ENCODE measurements at places on chromosomes 11 and 22.

GRCh38 chr11:44559207-44559939, 6.1 kb upstream of the CD82 start:
- no peak for DNase-seq

GRCh38 chr11:32472226-32472625, 36.9 kb upstream of the WT1 start:
- no peak for DNase-seq

GRCh38 chr11:59368238-59369022, 9.7 kb downstream of the OR5AN1 start:
- no peak for DNase-seq

DNA sequence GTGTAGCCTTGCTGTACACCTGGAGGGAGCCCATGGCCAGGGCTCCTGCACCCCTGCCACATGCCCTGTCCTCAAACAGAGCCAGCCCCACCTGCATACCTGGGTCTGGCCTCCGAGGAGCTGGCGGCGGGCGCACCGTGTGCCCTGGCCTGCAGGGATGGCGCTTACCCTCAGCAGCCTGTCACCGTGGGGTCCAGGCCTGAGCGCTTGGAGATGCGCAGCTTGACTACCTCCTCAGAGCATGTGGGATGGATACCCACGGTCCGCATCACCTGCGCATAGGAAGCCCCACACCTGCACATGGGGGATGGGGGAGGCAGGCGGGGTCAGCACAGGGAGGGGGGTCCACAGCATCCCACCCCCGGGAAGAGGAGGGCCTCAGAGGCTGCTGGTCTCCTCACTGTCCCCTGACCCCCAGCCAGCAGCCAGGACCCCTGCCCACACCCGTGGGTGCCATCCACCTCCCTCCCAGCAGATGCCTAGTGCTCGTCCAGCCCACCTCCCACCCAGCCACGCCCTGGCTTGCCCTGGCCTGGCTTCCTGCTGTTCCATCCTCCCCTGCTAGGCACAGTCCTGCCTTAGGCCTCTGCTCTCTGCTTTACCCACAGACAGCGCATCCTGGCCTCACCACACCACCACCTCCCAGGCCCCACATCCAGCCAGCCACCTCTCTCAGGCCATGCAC, 22.4 kb upstream of the GNB1L start:
- no peak for DNase-seq

DNA sequence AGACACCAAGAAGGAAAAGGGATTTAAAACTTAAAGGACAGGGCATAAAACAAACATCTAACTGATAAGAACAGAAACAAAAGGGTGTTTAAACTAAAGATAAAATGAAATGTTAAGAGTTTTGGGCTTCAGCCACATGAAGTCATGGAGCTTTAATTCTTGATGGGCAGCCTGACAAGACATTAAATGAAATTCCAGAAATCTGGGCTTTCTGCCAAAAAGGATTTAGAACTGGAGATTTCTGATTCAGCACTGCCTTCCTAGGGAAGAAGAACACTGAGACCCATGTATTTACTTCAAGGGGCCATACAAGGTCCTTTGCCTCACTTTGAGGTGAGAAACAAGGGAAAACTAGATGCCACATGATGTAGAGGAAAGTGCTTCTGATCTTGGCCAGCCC, 355.9 kb upstream of the RAG2 start:
- no peak for DNase-seq

DNA sequence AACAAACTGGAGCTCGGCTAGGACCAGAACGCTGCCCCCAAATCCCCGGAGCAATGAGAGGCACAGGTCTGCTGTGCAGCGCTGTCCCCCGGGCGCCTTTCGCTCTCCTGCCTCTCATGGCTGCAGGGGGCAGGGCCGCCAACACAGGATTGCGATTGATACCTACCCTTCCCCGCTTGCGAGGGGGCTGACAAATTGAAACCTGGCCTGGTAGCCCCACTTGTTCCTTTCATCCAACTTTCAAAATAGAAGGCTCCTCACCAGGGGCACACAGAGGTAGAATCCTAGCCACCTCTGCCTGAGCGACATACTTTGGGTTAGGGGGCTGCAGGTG, 642 bp upstream of the CASTOR1 start:
- DNase-seq = no peak

DNA sequence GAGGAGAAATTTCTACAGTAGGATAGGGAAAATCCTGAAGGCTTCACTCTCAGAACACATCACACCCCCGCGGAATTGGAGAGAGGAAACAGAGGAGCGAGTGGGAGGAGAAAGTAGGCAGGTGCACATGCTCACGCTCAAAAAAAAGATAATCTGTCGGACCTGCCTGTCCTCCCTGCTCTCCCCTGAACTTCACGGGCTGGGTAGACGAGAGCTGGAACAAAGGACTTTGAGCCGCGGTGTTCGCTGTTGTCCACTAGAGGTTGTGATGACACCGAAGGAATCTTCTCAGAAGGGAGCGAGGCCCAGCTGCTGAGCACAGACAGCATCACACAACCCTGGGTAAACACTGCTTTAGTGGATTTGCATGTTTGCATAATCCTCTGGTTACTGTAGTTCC, 5.0 kb downstream of the SEZ6L start:
- no peak for DNase-seq

- peak; percentile 7 for DNase-seq
These were observed 75.2 kb upstream of the TP53I11 start for GRCh38 chr11:45025716-45026492.

DNA sequence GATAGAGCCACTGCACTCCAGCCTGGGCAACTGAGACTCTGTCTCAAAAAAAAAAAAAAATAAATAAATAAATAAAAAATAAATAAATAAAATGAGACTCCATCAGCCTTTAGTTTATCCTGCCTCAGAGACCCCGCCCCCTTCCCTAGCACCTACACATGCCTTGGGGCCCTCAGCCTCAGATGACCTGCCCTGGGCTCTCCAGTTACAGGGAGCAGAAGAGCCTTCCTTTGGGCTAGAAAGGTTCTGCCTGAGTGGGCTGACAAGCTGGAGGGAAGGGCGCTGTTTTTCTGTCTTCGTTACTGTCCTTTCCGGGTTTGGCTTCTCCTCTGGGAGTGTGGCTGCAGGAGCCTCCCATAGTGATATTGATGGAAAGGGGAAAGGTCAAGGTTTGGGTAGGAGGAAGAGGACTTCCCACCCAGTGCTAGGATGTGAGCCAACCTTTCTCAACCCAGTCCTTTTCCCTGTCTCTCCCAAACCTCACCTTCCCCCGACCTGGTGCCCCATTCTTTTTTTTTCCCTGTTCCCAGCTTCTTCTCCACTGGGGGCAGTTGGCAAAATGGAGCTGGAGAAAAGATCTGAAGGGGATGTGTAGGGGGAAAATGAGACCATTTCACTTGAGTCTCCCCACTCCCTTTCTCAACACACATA, 1.5 kb upstream of the SF3B2 start:
- no peak for DNase-seq

DNA sequence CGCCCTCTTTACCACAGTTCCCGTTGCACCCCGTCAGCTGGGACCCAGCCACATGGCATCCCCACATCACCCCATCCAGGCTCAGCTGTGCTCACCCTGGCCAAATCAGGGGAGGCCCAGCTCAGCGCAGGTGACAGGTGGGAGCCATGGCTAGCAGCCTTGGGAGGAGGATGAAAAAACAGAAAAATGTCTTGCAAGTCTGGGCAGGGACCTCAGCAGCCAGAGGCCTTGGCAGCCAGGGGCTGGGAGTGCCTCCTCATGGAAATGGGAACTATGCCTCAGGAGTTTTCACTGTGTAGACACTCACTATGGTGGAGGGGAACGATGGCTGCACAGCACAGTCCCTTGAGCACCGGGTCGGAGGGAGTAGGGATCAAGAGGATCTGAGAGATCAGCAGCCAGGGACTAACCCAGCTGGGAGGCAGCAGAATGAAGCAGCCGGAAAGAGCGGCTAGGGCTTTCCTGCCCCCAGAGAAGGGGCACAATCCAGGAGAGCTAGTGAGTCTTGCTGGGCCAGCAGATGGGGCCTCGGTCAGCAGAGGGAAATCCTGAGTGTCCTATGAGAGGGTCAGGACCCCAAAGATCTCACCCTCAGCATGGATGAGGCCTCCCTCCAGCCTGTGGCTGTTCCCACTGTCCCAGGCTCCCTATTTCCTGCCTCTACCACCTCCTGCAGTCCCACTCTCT, 6.2 kb upstream of the FTH1 start:
- no peak for DNase-seq

DNA sequence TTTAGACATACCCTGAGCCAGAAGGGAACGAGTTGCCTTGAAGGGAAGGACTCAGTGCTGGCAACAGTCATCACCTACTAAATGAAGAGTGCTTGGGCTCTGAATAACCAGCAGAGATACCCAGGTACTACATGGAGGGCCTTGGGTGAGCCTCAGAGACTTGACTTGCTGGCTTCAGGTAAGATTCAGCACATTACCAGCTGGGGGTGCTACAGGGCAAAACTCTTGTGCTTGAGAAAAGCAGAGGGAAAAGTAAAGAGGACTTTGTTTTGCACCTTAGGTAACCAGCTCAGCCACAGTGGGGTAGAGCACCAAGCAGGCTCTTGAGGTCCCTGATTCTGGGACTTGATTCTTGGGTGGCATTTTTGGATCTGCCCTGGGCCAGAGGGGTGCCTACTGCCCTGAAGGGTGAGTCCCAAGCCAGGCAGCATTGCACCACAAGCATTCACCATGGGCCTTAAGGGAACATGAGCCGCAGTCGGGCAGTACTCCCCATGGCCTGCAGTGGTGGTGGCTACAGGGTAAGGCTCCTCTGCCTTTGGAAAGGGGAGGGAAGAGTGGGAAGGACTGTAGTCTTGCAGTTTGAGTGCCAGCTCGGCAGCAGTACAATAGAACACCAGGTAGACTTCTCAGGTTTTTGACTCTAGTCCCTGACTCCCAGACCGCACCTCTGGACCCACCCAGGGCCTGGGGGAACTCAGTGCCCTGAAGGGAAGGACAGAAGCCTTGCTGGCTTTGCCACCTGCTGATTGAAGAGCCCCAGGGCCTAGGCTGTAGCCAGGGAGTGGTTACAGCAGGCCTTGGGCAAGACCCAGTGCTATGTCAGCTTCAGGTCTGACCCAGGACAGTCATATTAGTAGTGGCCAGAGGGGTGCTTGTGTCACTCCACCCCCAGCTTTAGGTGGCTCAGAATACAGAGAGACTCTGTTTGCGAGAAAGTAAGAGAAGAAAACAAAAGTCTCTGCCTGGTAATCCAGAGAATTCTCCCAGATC, 22.7 kb upstream of the PLEKHA7 start:
- no peak for DNase-seq

- DNase-seq = no peak
These were observed 5.1 kb upstream of the DCHS1 start for GRCh38 chr11:6660712-6661111.

DNA sequence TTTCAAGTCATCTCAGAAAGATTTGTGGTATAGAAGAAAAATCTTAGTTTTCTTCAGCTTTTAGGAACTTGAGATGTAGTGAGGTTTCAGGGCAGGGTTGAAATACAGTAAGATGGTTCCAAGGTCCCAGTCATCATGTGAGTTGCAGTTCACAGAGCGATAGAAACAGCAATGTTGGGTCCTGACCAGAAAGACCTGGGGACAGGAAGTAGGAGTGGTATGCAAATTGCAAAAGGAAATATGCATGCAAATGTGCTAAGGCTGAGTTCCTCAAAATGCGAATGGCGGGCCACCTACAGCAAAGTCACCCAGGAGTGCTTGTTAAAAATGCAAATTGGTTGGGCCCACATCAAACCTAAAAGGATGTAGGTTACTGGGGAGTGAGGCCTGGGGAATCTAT, 1032.7 kb upstream of the TENM4 start:
- no peak for DNase-seq

DNA sequence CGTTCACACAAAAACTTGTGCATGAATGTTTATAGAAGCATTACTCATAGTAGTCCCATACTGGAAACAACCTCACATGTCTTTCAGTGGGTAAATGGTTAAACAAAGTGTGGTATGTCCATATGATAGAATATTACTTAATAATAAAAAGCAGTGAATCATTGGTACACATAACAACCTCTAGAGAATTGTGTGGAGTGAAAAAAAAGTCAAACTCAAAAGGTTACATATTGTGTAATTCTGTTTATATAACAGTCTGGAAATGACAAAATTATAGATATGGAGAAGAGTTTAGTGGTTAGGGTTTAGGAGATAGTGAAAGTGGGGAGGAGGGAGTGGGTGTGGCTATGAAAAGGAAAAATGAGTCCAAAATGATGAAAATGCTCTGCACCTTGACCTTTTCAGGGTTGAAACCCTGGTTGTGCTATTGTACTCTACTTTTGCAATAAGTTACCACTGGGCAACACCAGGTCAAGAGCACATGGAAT, 243.4 kb upstream of the DDI1 start:
- no peak for DNase-seq

DNA sequence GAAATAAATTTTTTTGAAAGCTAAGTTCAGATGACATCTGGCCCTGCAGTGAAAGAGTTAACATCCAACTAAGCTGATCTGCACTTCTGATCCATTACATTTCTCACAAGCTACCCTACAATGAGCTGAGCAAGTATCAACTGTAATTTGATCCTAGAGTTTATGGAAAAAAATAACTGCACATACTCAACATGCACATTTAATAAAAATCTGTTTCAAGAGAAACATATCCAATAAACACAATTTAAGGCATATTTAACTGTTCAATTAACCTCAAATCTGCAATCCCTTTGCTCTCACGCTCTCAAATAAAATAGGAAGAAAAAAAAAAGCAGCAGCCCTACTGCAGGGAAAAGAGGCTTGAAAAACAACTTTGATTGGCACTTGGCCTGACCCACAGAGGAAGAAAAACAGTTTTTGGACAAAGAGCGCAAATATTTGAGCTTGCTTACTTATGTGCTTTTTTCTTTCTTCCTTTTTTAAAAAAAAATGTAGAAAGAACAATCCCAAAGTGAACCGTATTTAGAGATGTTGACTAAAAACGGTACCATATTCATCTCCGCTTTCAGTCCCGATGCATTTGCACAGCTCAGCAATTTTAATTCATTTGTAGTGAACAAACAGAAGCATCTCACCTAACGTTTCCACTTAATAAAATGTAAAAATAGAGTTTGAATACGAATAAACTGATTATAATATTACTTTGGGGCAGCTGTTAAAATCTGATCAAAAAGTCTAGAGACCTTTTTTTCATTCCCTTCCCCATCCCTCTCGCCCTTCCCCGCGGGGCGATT, 1.6 kb downstream of the SESN3 start:
- no peak for DNase-seq

DNA sequence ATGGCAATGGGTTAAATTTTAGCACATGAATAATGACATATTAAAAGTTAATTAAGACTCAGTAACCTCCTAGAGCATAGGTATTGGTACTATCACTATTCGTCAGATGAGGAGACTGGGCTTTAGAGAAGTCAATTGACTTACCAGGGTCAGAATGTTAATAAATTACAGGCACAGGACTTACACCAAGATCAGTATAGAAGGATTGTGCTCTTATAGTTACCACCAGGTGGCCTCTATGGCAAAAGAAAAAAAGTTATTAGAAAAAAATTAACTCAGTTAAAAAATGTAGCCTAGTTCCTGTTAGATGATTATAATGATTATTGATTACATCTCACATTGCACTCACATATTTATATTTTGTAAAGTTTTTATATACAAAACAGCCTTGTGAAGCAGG, 1163.7 kb downstream of the FAM181B start:
- no peak for DNase-seq

GRCh38 chr11:6557761-6558674, 45.4 kb downstream of the RRP8 start:
- DNase-seq = no peak

GRCh38 chr11:10990160-10990559, 132.3 kb upstream of the ZBED5 start:
- no peak for DNase-seq

GRCh38 chr11:69394234-69394868, 87.1 kb upstream of the LINC01488 start:
- DNase-seq = no peak

All from NCI-H748 treated with DMSO at 0.1 percent for 48 hours (cell line).